ENCODE measurements at places on chromosomes 4 and X.

DNA sequence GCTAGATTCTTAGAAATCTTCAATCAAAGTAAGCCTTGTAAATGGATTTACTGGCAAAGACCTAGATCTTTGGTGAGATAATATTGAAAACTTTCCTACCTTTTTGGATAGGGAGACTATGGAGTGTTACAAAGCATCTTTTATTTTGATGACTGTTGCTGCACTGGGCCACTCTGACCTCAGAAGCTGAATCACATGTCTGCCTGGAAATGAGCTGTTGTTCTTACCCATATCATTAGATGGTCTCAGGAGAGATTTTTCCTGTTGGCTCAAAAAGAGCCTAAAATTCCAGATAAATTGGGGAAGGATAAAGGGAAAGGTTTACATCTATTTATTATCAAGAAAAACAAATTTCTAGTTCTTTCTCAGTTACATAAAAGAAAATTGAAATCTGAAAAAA, 127.5 kb upstream of the BMP3 start:
- no peak for DNase-seq
- no peak overlapping the region for H3K4me3 ChIP-seq
- no peaks in the 10 kb centered on the region for H3K4me1 ChIP-seq
- H3K27me3 ChIP-seq: no peaks in the 10 kb centered on the region

- H3K27me3 ChIP-seq: no peaks in the 10 kb centered on the region
- no peaks in the 10 kb centered on the region for H3K36me3 ChIP-seq
- H3K27ac ChIP-seq: no peak overlapping the region
- no peak overlapping the region for H3K4me3 ChIP-seq
- no peaks in the 10 kb centered on the region for H3K4me1 ChIP-seq
Measured at GRCh38 chrX:110805303-110805702, 9.7 kb upstream of the CHRDL1 start.

- H3K4me3 ChIP-seq: no peak overlapping the region
- H3K27ac ChIP-seq: no peak overlapping the region
Measured at GRCh38 chrX:150155436-150156035, 207.6 kb upstream of the MAMLD1 start.

- no peak for DNase-seq
- no peak overlapping the region for H3K27ac ChIP-seq
- H3K4me3 ChIP-seq: no peak overlapping the region
- H3K27me3 ChIP-seq: no peaks in the 10 kb centered on the region
- no peaks in the 10 kb centered on the region for H3K4me1 ChIP-seq
Measured at GRCh38 chr4:123825596-123826291, 429.1 kb downstream of the SPRY1 start.

GRCh38 chr4:119014658-119015057, 121.0 kb upstream of the MYOZ2 start:
- no peak overlapping the region for H3K27ac ChIP-seq
- DNase-seq: no peak
- no peaks in the 10 kb centered on the region for H3K4me1 ChIP-seq

DNA sequence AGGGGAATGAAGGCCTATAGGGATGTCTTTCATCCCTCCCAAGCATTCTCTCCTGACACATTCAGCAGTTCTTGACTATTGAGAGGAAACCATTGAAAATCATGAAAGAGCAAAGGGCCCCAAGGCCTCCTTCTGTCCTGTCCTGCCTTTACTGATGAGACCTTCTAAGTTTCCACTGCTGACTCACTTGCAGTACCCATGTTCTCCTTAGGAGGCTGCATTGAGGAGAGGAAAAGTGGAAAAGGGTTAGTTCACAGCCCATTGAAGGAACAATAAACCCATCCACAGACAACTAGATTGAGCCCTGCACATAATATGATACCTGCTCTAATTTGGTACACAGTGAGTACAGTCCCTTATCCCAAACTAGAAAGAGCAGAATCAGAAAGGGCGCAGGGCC, 115.1 kb upstream of the PNPLA4 start:
- H3K4me3 ChIP-seq: no peak overlapping the region
- H3K4me1 ChIP-seq: no peaks in the 10 kb centered on the region
- no peaks in the 10 kb centered on the region for H3K27me3 ChIP-seq
- no peaks in the 10 kb centered on the region for H3K36me3 ChIP-seq

DNA sequence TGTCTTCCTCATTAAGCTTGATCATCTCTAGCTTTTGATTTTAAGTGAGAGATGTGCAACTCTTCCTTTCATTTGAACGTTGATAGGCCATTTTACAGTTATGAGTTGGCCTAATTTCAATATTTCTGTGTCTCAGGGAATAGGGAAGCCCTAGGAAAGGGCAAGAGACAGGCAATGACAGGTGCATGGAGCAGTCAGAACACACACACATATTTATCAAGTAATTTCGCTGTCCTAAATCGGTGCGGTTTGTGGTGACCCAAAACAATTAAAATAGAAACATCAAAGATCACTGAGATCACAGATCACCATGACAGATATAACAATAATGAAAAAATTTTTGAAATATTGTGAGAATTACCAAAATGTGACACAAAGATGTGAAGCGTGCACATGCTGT, 87.7 kb upstream of the LSM6 start:
- DNase-seq: no peak
- H3K36me3 ChIP-seq: no peaks in the 10 kb centered on the region
- H3K4me3 ChIP-seq: no peak overlapping the region
- H3K4me1 ChIP-seq: no peaks in the 10 kb centered on the region
- H3K27ac ChIP-seq: no peak overlapping the region

- no peak overlapping the region for H3K27ac ChIP-seq
- DNase-seq: no peak
- H3K4me1 ChIP-seq: no peaks in the 10 kb centered on the region
- H3K4me3 ChIP-seq: no peak overlapping the region
Measured at GRCh38 chrX:21155916-21156315, 218.3 kb upstream of the CNKSR2 start.

- no peak overlapping the region for H3K4me3 ChIP-seq
- H3K27me3 ChIP-seq: no peaks in the 10 kb centered on the region
- H3K36me3 ChIP-seq: no peaks in the 10 kb centered on the region
- H3K4me1 ChIP-seq: no peaks in the 10 kb centered on the region
Measured at GRCh38 chr4:7332216-7333023, 102.3 kb downstream of the PSAPL1 start.

- H3K27me3 ChIP-seq: no peaks in the 10 kb centered on the region
- no peak overlapping the region for H3K4me3 ChIP-seq
- DNase-seq: no peak
- H3K36me3 ChIP-seq: no peaks in the 10 kb centered on the region
- no peak overlapping the region for H3K27ac ChIP-seq
Measured at GRCh38 chrX:17635231-17635630, 102.1 kb upstream of the SCML1 start.

GRCh38 chr4:1342003-1342402, 5.0 kb upstream of the UVSSA start:
- peaks cover 7% of the 10 kb centered on the region for H3K4me1 ChIP-seq
- no peak for DNase-seq
- H3K27ac ChIP-seq: no peak overlapping the region
- peaks cover 42% of the 10 kb centered on the region for H3K36me3 ChIP-seq
- no peak overlapping the region for H3K4me3 ChIP-seq

DNA sequence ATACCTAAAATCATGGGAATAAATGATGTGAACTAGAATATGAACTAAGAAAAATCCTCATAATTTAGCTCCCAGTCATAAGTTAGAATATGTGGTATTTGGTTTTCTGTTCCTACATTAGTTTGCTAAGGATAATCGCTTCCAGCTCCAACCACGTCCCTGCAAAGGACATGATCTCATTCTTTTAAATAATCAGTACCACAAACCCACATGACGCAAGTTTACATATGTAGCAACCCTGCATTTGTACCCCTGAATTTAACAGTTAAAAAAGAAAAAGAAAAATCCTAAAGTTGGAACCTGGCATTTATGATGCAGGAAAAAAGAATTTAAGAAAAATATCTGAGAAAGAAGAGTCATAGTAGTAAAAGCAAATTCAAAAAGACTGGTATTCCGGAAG, 13.3 kb downstream of the UBA6 start:
- DNase-seq: no peak
- H3K27ac ChIP-seq: no peak overlapping the region
- H3K4me3 ChIP-seq: no peak overlapping the region
- no peaks in the 10 kb centered on the region for H3K27me3 ChIP-seq
- H3K4me1 ChIP-seq: no peaks in the 10 kb centered on the region

DNA sequence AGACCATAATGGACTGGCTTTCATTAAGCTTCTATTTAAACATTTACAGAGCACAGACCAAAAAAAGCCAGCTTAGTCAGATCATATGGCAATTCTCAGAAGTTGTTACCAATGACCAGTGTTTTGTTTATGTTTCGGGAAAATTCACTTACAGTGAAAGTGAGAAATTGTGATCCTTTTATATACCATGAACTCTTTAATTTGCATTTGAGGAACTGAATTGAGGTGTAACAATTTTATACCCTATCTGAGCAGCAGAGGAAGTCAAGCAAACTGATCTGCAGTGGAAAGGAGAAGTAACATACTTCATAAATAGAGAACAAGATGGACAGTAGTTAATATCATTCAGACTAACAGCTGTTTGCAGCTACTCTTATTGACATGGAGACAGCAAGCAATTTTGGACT, 97.1 kb downstream of the TMA16 start:
- no peak overlapping the region for H3K4me3 ChIP-seq
- DNase-seq: no peak
- H3K27ac ChIP-seq: no peak overlapping the region
- H3K36me3 ChIP-seq: no peaks in the 10 kb centered on the region
- no peaks in the 10 kb centered on the region for H3K4me1 ChIP-seq

DNA sequence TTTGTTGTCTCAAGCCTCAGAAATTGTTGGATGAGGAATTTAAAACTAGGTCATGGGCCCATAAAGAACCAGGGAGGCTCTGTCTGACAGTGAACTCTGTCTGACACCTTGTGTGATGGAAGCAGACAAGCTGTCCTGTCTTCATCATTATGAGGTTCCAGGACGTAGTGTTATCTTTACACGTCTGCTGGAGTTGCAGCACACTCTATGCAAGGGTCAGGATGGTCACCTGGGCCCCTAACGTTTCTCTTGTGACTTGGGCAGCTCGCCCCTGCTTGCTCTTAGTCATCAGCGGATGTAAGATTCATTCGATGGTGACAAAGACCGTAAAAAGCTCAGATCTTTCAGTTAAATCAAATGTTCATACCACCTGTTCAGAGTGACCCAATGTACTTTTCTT, 92.0 kb upstream of the ADGRG2 start:
- no peak overlapping the region for H3K4me3 ChIP-seq
- H3K27me3 ChIP-seq: no peaks in the 10 kb centered on the region
- no peak for DNase-seq
- no peaks in the 10 kb centered on the region for H3K36me3 ChIP-seq
- H3K27ac ChIP-seq: no peak overlapping the region

GRCh38 chr4:1842993-1843448, 12.9 kb downstream of the LETM1 start:
- H3K4me3 ChIP-seq: no peak overlapping the region
- no peaks in the 10 kb centered on the region for H3K27me3 ChIP-seq
- peaks cover 36% of the 10 kb centered on the region for H3K36me3 ChIP-seq
- no peak for DNase-seq

DNA sequence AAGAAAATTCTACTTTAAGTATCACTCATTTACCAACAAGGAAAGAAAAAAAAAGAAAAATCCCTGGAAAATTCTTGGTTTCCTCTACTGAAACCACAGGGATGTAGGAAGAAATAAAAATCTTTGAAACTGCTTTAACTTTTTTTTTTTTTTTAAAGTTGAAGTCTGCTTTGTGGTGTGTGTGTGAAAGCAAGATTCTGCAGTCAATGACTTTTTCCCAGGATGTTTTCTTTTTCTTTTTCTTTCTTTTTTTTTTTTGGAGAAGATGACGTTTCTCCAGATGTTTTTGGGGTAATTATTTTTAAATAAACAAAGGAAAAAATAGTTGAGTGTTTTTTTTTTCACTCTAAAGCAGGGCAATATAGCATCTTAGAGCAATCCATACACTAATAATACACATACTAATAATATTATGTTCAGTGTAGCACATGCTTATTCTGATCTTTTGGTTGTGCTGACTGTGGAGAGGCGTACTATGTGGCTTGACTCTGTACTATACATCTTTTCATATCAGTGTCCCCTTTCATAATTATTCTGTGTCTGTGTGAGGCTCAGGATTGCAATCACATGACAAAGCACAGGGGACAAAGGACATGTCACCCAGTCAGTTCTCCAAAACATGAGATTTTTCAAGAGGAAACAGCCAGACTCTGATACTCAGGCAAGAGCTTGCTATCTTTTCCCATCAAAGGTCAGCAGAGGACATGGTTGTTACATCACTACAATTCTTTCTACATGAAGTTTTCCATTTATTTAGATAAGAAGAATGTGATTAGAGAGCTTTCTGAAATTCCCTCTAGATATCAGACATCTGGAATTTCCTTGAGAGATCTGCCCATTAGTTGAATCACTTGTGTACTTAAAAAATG, 111.0 kb downstream of the PDE5A start:
- peaks cover 17% of the 10 kb centered on the region for H3K36me3 ChIP-seq
- no peak overlapping the region for H3K27ac ChIP-seq
- H3K4me3 ChIP-seq: no peak overlapping the region
- no peaks in the 10 kb centered on the region for H3K4me1 ChIP-seq
- no peaks in the 10 kb centered on the region for H3K27me3 ChIP-seq
- no peak for DNase-seq

DNA sequence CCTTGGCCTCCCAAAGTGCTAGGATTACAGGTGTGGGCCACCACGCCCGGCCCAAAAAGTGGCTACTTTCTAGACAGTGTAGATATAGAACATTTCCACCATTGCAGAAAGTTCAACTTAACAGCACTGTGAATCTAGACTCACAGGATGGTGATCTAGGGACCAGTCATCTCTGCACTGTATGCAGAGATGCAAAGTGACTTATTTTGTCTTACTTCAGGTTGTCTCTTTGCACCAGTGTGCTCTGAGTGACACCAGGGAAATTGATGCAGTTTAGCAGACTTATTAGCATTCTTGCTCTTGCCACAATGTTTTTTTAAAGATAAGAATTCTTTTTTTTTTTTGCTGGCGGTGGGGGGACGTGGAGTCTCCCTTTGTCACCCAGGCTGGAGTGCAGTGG, 12.8 kb upstream of the FOXO4 start:
- no peak overlapping the region for H3K4me3 ChIP-seq
- DNase-seq: no peak
- H3K27me3 ChIP-seq: no peaks in the 10 kb centered on the region
- no peak overlapping the region for H3K27ac ChIP-seq
- no peaks in the 10 kb centered on the region for H3K4me1 ChIP-seq

GRCh38 chrX:106894392-106894909, 8.7 kb downstream of the RIPPLY1 start:
- H3K27me3 ChIP-seq: peaks cover 3% of the 10 kb centered on the region
- peak; percentile 17 for DNase-seq
- H3K4me1 ChIP-seq: no peaks in the 10 kb centered on the region

GRCh38 chr4:133150486-133151340, 1.6 kb downstream of the PCDH10 start:
- peaks cover 25% of the 10 kb centered on the region for H3K27me3 ChIP-seq
- DNase-seq: no peak
- no peak overlapping the region for H3K27ac ChIP-seq

DNA sequence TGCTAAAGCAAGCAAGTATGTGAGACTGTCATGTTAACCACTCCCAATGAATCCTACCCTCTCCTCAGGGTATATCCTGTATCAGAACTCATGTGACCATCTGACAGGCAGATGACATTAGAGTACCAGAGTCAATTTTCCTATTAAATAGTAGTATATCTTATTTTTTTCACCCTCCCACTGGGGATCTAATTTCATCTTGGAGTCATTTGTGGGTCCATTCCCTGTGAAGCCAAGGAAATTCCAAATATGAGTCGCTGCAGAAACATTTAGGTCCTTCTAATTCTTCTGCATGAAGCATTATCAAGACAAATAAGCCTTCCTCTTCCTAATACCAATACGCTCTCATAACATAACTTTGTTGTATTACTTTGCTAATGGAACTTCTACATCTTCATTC, 52.2 kb upstream of the BLTP1 start:
- no peaks in the 10 kb centered on the region for H3K36me3 ChIP-seq
- no peaks in the 10 kb centered on the region for H3K4me1 ChIP-seq
- no peaks in the 10 kb centered on the region for H3K27me3 ChIP-seq
- H3K27ac ChIP-seq: no peak overlapping the region
- DNase-seq: no peak

Data from effector memory CD4-positive, alpha-beta T cell (primary cell).